ENCODE measurements at places on chromosomes 16 and 17.

DNA sequence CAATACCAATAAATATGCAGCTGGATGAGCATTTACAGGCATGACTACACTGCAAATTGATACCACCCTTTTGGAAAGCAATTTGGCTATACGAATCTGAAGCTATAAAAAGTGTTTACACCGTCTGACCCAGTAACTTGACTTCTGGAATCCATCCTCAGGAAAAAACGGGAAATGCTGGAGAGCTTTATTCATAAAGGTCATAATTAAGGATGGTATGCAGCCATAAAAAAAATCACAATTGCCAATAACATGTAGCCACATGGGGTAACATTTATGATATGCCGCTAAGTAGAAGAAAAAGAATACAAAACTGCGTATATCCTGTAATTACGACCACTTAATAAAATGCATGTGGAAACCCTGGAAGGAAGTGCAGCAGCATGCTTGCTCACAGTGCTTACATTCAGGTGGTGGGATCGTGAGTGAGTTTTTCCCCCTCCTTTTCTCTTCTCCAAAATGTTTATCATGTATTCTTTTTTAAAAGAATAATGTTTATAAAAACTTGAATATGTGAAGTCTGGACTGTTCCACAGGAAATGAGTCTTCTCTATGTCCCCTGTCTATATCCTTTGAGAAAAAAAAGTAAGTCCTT, 34.2 kb downstream of the COPRS start:
- no peak for DNase-seq

DNA sequence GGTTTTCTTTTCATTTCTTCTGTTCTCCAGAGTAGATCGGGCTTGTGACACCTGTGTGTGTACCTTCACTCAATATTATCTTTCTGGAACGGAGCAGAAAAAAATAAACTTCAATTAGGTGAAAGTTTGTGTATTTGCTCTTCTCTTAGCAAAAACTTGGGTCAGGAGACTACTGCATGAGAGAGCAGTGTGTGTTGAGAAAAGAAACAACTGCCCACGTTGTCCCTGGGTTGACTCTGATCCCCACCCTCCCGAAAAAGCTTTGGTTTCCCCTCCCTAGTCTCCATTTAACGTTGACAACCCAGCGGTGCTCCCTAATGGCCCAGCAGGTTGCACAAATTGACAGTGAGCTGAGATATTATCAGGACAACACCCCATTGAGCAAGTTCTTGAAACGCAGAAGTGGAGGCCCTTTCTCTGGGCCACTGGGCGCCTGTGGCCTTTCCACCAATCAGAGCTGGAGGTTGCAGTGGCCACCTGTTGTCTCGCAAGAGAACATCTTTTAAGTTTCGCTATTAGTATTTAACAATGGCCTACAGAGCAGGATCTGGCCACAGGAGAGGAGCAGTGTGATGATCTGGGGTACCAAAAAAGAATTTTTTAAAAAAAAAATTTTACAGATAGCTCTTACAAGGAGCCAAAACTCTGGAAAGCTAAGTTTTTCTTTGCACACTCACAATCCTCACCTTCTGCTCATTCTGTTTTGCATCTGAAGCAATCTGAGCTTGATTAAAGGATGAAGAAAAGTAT, 1.5 kb upstream of the TOX3 start:
- DNase-seq, result no peak

DNA sequence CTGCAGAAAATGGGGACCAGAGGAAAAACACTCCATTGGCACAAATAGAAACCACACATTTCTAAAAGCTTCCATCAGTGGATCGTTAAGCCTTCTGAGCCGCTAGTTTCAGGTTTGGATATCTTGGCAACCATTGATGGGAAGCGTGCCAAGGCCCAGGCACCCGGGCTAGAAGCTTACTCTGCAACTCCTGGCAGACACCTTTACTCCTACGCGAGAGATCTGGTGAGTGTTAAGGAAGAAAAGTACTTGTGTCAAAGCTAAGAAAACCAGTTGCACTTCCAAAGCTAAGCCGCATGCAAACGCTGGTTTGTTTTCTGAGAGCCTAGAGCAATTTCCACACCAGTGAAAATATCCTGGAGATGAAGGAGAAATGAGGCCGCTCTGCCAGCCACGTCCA, 472.4 kb downstream of the PMP22 start:
- peak; percentile 83 for DNase-seq

DNA sequence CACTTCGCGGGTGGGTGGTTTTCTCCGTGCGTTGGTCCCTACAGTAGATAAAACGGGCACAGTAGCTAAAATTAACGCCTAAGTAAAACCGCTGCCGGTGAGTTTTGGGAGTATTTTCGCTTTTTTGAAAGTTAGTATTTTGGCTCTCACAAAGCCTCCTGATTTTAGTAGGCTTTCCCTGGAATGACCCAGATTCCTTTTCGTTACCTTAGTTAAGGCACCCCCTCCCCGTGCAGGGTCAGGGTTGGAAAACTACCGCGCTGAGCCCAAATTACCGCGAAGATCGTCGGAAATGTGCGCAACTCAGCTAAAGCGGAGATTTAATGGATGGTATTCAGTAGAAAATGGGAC, 28.3 kb upstream of the ST6GALNAC1 start:
- DNase-seq, result no peak

GRCh38 chr17:42653179-42654124, 5.6 kb upstream of the TUBG2 start:
- peak; percentile 85 for DNase-seq

GRCh38 chr16:58012481-58012880, 11.3 kb downstream of the USB1 start:
- DNase-seq, result no peak

GRCh38 chr17:13735444-13735843, 133.7 kb upstream of the HS3ST3A1 start:
- no peak for DNase-seq

GRCh38 chr16:81752876-81753227, 26.2 kb upstream of the PLCG2 start:
- no peak for DNase-seq

DNA sequence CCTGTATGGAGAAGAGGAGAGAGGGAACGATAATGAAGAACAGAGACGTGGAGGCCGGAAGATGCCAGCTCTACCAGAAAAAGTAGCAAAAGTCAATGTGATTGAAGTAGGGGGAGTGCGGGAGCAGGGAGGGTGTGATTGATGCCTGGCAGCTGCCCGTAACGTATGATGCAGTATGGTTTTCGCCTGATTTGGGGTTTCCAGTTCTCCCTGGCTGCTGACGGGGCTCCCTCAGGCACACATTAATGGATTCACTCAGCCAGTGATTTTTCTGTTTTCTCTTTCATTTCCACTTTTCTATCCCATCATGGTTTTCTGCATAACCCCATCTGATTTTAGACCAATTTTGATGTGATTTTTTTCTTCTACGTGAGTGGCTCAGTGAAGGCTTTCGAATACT, 62.1 kb downstream of the PRKCA start:
- DNase-seq, result no peak

- peak; percentile 83 for DNase-seq
These were observed 60.5 kb downstream of the TMEM132E start for GRCh38 chr17:34639706-34640425.

- DNase-seq, result no peak
These were observed 335 bp downstream of the TMEM11 start for GRCh38 chr17:21213638-21214014.

GRCh38 chr17:50604513-50604912, 30.2 kb upstream of the ABCC3 start:
- peak; percentile 99 for DNase-seq

DNA sequence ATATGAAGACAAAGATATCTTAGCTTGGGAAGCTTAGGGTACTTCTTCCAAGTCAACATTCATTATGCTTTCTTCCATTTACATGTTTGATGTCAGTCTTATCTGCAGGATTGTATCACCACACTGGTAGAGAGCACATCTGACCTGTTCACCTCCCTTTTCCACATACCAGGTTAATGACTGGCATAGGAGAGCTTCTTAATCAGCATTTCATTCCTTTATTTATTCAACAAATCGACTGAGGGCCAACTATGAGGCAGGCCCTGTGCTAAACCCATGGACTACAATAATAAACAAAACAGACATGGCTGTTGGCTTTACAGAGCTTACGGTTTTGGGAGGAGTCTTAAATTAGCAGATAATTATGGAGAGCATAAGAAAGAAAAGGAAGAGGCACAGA, 378.1 kb upstream of the CDH11 start:
- no peak for DNase-seq

GRCh38 chr16:76222853-76223252, 54.3 kb upstream of the CNTNAP4 start:
- no peak for DNase-seq

DNA sequence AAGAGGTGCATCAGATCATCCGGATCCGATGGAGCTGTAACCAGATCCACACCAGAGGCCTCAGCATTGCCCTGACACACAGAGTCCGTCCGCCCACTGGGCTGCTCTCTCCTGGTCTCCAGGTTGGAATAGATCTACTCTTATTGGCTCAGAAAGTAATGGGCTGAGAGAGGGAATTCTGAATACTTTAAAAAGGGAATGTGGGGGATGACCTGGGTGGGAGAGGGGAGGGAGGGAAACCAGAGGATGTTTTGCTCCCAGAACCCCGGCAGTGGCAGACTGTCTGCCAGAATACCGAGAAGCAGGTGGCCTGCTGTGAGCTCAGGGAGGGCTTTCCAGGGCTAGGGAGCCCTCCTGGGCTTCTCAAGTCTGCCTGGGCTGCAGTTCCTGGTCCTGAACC, 126.5 kb downstream of the ENGASE start:
- DNase-seq, result no peak

DNA sequence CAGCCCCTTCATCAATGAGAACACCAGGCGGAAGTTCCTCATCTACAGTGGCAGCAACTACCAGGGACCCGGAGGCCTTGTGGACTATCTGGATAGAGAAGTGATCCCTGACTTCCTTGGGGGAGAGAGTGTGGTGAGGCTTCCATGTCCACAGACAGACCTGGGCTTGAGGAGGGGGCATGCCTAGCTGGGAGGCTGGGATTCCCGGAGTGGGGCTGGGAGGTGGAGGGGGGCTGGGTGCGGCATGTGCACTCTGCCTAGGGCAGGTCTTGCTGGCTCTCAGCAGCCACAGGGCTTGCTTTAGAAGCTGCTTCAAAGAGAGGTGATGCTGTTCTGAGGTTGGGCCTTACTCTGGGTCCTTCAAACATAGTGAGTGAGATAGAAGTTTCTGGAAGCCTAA, 27.8 kb downstream of the NAGPA start:
- no peak for DNase-seq

GRCh38 chr17:39776252-39776651, 38.5 kb downstream of the GRB7 start:
- DNase-seq, result no peak

DNA sequence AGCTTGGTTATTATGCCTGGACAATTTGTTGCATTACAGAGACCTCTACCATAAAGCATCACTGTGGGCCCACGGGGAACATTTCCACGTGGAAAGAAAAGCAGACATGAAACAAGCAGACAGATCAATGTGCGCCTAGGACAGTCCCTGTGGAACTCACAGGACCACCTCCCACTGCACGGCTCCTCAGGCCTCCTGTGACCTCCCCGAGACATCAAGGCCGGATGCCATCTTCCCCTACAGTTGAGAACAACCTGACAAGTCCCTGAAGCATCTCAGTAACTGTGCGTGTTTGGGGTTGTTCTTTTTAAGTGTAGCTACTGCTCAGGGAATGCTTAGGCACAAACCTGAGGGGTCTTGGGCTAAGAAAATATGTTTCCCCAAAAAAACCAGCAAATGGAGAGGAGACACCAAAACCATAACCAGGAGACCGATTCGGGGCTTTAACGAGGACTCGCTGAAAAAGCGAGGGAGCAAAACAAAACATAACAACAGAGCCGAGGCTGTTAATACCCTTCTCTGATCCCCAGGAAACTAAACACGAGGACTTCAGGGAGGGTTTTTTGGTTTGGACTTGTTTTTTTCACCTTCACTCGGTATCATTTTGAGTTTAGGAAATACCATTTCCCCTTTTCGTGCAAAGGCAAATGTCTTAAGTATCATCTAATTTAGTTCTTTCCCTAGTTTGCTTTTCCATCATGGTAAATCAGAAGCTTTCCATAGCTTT, 87.1 kb downstream of the CYTH1 start:
- DNase-seq, result no peak

- no peak for DNase-seq
These were observed 9.4 kb downstream of the GGA2 start for GRCh38 chr16:23500862-23501225.

DNA sequence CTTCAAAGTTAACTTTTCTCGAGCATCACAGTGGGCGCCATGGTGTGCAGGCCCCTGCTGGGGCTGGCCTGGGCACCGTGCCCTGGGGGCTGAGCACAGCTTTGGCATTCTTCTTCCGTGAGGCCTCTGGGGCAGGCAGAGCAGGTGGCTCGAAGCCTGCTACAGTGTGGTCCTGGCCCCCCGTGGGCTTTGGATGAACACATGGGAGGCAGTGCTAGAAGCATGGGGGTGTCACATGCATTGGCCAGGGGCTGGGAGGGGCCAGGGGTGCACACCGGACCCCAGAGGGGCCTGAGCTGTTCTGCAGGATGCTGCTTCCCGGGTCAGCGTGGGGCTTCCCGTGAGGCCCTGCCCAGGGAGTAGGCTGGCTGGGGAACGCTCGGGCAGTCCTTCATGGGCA, 12.1 kb upstream of the C16orf74 start:
- no peak for DNase-seq

- no peak for DNase-seq
These were observed 25.8 kb upstream of the NAT9 start for GRCh38 chr17:74801896-74802295.

- no peak for DNase-seq
These were observed 197.6 kb downstream of the LAT start for GRCh38 chr16:29182501-29182900.

All from tongue (tissue), 3 donors.